Thoracic aorta (tissue), 2 donors: ENCODE measurements at places on chromosomes 2 and 18.

- no peak for DNase-seq
Observed at GRCh38 chr2:215460682-215461382, 25.0 kb upstream of the FN1 start.

DNA sequence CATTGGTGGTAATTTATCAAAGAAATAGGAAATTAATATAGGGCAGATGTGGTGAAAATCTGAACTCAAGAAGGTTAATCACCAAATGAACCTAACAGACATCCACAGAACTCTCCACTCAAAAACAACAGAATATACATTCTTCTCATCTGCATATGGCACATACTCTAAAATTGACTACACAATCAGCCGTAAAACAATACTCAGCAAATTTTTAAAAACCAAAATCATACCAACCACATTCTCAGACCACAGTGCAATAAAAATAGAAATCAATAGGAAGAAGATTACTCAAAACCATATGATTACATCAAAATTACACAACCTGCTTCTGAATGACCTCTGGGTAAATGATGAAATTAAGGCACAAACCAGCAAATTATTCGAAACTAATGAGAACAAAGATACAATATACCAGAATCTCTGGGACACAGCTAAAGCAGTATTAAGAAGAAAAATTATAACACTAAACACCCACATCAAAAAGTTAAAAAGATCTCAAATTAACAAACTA is 31.0 kb downstream of the RBM43 start:
- DNase-seq, result no peak

DNA sequence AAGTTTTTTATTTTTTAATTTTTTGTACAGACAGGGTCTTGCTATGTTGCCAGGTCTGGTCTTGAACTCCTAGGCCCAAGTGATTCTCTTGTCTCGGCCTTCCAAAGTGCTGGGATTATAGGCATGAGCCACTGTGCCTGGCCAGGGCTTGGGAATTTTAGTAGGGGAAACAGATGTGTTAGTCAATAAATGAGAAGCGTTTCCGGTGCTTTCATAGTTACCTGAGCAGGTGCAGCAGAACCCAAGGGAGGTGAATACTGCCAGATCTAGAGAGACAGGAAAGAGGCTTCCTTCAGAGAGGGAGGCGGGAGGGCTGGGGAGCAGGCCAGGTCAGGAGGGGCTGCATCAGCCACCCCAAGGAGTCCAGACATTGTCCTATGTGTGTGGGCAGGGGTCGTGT is 30.5 kb upstream of the IMPA2 start:
- no peak for DNase-seq

- no peak for DNase-seq
Observed at GRCh38 chr18:44828080-44828479, 147.4 kb downstream of the SETBP1 start.

GRCh38 chr2:55957142-55957541 is 33.6 kb upstream of the EFEMP1 start:
- DNase-seq, result no peak

DNA sequence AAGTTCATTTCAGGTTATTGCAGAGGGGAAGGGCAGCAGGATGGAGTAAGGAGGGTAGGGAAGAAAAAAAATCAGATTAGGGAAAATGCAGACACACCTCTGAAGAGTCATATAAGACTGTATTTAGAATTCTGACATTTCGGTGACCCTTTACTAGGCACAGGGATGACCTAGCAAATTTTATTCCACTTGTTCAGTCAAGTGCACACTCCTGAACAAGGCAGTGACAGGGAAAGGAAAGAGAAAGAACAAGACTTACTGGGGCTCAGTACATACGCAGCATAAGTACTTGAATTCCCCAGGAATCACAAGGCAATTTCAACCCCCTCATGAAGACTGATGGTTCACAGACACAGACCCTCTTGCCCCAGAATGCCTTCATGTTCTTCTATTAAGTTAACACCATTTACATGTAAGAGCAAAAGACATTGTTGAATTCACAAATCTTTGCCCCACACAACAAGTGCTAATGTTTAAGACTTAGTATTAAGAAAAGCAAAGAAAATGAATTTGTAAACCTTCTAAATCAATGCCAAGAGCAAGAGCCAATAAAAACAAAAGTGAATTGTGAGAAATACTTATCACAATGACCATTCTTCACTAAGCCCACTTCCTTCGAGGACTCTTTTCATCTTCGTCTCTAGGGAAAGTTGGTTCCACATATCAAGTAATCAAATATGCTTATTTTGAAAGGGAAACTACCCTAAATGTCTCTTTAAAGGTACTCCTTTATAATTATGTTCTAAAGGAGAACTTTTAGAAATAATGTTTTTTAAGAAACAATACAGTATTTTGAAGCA is 47.0 kb downstream of the COBLL1 start:
- no peak for DNase-seq

DNA sequence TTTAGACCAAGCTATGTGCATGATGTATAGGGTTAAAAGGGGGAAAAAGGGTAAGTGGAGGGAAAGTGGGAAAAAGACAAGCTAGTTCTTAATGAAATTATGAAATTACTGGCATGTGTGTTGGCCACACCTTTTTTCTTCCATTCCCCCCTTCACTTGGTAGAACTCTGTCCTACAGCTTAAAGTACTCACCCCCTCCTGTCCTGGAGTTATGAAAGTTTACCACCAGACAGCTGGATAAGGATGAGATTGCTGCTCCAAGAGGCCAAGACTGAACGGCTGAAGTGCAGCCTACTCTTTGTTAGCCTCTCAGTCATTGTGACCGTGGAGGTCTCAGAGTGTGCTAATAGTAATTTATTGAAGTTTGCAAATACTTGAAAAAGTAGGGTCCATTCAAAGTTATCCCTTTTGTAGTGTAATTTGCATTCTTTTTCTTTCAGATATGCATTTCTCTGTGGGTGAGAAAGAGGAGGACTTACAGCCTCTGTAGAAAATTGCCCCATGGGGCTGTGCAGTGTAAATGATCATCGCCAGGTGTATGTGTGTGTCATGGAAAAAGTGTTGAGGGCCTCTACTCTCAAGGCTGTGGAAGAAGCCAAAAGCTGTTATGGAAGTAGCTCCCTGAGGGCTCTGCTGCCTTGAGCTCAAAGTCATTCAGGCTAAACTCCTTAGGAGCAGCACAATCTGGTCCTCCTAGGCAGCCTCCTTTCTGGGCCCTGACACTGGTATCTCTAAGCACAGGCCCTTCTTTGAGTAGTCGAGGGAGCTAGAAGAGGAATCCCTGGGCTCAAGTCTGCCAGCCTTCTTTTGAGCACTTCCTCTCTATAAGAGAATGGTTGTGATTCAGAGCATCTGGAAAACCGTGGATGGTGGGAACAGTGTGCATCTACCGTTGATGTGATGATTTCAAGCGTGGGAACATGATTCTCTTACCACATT is 46.2 kb downstream of the LHCGR start:
- no peak for DNase-seq

DNA sequence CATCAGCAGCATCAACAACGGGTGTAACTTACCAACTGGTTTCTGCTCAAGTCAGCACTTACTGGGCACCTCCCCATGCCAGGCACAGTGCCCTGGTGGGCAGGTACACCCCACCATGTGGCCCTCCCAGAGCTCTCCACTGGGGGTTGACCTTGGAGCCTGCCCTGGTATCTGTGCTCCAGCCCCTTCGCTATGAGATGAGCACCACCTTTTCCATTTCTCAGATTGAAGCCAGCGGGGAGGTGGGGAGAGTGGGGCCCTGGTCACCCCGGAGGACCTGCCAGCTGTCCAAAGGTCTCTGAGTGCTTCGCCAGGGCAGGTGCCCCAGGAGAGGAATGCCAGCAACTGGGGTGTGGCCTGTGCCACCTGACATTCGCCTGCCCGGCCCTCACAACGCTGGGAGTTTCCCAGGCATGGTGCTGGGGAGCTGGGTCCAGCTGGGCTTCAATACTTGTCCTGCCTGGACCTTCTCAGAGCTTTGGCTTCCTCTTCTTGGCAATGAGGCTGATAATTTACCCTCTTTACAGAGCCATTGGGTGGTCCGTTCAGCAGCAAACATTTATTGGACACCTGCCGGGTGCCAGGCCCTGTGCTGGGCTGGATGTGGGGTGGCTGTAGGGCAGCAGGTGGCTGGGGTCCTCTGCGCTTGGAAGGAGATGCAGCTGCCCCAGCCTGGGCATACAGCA is 5.9 kb upstream of the ZAP70 start:
- no peak for DNase-seq

DNA sequence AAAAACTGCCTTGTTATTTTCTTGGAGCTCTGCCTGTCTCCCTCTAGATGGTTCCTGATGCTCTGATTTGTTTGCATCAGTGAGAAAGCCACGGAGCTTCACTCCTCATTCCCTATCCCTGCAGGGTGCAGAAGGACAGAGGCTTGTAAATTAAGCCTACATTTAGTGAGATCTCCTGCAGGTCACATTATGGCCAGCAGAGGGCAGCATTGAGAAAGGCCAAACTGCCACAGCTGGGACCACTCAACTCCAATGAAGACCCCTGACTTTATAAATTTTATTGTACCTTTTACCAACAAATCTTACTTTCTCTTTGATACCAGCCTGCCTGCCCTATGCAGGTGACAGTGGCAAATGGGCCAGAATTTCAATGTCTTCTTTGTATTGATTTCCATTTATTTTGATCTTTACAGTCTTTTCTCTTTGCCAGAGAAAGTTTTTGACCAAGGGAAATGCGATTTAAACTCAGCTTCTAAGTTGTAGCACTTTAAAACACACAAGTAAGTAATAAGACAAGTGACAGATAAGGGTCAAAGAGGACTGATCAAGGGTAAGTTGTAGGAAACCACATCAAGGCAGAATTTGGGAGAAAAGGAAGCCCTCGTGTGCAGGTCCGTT is 1029.1 kb upstream of the KLHL29 start:
- DNase-seq, result no peak

- no peak for DNase-seq
Observed at GRCh38 chr2:195570329-195570728, 86.7 kb upstream of the SLC39A10 start.

DNA sequence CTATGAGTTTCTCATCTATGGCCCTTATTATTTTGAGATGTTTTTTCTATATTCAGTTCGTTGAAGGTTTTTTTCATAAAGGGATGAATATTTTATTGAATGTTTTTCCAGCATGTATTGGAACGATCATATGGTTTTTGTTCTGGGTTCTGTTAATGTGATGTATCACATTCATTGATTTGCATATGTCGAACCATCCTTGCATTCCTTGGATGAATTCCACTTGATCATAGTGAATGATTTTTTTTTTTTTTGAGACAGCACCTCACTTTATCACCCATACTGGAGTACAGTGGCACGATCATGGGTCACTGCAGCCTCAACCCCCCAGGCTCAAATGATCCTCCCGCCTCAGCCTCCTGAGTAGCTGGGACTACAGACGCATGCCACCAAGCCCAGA is 5.5 kb upstream of the NEMP2 start:
- DNase-seq, result no peak

DNA sequence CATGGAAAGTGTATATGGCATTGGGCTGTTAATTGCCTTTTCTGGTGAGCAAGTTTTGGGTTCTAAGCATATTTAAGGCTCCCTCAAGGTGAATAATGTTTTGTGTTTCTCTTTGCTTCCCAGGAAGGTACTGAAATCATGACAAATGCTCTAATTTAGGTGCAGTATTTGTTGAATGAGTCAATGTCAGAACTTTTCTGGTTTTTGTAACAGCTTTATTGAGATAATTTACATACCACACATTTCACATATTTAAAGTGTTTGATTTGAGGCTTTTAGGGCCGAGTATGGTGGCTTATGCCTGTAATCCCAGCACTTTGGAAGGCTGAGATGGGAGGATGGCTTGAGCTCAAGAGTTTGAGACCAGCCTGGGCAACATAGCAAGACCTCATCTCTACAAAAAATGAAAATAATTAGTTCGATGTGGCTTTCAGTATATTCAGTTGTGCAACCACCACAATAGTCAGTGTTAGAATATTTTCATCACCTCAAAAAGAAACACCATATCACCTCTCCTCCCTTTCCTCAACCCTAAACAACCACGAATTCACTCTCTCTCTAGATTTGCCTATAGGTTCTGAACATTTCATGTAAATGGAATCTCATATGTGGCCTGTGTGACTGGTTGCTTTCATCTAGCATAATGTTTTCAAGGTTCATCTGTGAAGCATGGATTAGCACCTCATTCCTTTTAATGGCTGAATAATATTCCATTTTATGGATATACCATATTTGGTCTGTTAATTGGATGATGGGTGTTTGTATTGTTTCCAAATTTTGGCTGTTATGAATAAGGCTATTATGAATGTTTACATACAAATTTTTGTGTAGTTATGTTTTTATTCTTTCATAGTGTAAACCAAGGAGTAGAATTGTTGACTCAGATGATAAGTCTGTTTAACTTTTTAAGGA is 54.9 kb downstream of the MGAT5 start:
- DNase-seq, result no peak

DNA sequence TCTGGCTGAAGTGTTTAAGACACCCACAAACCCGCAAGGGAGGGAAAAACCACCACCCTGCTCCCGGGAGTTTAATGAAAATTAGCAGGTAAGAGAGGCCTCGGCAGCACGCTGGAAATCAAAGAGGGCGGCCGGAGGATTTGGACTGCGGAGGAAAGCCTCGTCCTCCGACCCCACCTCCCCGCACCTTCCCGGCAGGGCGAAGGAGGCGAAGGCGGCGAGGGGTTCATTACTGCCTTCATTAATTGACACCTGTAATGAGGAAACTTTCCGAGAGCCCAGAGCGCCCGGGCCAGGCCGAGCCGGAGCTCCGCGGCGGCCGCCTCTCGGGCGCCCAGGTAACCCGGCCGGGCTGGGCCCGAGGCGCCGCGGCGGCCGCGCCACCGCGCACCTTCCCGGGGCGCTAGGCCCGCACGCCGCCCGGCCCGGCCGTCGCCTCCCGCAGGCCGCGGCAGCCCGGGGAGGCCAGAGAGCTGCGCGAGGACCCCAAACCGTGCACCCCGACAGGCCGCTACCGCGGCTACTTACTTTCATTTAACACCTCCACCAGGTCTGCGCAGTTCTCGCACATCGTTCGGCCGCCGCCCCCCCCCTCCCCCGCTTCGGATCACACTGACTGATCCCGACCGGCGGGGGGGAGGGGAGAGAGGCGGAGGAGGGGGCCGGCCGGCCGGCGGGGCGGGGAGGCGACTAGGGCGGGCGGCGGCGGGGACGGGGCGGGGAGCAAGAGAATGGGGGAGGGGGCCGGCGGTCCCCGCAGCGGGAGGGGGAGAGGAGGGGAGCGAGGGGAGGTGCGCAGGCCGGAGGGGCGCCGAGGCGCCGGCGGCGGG is 550 bp downstream of the USP34 start:
- DNase-seq, result peak; percentile 61

DNA sequence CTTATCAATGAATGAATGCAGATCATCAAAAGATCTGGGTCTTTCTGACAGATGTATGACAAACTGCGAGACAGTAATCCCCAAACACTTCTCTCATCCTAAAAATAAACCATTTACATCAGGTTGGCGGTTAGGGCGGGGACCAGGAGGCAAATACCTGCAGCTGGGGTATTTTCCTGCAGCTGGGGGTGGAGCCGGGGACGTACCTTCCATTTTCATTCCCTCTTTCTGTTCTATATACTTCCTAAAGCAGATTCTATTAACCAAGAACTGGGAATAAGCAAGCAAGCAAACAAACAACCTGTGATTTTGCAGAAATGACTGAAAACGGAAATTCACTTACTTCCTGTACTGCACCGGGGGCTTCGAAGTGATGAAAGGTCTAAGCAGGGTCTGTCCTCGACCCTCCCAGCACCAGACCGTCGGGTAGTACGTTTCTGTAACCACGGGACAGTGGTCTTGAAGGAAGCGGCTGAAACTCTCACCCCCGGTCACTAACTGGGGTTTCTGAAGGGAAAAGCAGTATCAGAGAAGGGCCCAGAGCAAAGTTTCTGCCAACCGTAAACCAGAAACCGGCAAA is 1.2 kb downstream of the ABHD3 start:
- DNase-seq, result no peak
